ENCODE measurements at places on chromosomes 3 and 15.

GRCh38 chr3:150673966-150674365, 29.8 kb downstream of the ERICH6 start:
- DNase-seq = no peak

- no peak for DNase-seq
Observed at GRCh38 chr3:195405651-195406050, 37.2 kb downstream of the ACAP2 start.

GRCh38 chr3:98657457-98657856, 64.0 kb upstream of the CPOX start:
- DNase-seq = no peak

DNA sequence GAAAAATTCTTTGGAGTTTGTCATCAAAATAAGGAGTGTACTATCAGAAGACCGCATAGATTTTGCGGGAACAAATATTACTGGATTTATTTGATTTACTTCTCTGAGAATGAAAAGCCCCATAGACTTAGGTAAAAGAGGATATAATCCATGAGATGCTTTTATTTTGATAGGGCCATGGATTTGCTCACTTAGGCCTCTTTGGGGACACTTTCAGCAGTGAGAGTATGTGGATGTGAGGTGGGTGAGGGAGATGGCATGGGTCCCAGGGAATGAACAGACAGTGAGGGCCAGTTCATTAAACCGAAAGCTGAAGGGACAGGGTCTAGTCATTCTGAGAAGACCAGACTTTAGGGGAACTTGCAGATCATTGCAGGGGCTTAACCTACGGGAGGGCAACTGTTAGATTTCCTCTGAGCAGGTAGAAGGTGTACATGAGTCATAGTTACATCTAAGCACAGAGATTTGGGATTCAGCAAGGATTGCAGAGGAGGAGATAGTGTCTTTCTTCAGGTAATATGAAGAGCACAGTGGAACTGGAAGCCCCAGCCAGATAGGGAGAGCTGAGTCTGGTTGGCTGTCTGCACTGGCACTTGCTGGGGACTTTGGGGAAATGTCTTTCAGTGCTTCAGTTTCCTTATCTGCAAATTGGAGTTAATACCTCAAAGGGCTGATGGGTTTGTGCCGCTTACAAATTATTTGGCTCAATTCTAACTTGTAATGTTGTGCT, 30.8 kb downstream of the SH3GL3 start:
- DNase-seq = no peak

- DNase-seq = no peak
Observed at GRCh38 chr3:16824081-16824696, 60.6 kb upstream of the PLCL2 start.

DNA sequence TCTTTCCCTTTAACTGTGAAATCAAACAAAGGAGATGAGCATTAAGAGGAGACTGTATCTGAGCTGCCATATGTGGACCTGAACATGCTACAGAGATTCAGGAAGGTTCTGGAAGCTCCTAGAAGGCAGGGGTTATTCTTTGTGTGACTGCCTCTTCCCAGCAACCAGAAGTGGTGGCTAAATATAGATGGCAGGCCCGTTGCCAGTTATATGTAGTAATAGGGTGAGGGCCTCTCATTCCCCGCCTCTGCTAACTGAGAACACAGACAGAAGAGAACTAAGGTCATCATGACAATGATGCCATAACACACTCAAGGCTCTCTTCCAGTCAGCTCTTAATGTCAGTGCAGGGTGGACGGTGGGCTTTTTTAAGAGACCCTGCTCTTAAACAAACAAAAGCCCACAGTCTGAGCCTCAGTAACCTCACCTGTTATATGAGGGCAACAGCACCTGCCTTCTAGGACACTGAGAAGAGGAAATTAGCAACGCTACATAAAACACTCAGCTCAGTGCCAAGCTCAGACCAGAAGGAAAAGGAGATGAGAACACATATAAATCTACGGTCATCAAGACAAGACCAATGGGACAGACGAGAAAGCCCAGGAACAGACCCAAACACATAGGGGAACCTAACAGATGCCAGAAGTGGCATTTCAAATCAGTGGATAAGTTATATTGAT, 22.3 kb downstream of the CFAP92 start:
- no peak for DNase-seq

DNA sequence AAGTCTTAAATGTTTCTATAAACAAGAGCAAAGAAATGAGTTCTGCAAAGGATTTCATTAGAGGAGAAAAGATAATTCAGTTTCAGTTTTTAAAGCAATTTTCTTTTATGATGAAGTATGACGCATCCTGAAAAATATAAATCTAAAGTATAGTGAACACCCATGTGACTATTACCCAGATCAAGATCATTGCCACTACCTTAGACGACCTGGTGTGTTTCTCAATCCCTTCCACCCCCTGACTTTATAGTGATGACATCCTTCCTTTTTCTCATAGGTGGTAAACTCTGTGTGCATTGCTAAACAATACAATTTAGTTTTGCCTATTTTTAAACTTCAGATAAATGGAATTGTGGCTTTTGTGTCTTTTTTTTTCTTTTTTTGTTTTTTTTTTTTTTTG, 8.4 kb downstream of the STT3B start:
- no peak for DNase-seq

DNA sequence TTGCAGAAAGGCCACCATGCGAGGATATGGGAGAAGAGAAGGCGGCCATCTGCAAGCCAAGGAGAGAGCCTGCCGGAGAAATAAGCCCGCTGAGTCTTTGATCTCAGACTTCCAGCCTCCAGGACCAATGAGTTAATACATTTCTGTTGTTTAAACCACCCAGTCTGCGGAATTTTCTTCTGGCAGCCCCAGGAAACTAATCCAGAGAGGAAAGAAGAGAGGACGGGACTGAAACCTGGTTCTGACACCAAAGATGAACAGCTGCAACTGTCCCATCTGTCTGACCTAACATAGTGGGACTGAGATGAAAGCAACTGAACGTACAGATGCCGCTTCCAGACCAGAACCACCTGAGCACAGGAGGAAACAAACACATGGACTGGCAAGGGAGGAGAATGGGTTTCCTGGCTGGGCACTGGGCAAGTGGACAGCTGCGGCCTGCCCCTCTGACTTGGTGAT, 32.3 kb downstream of the VGLL4 start:
- DNase-seq = peak; percentile 27

GRCh38 chr15:101025501-101025885, 106.3 kb downstream of the LRRK1 start:
- DNase-seq = no peak

Data from SJSA1 (cell line).